ENCODE measurements at places on chromosomes 5 and 9.

- DNase-seq = peak; percentile 63
These were observed 140.3 kb downstream of the ROR2 start for GRCh38 chr9:91809581-91810285.

DNA sequence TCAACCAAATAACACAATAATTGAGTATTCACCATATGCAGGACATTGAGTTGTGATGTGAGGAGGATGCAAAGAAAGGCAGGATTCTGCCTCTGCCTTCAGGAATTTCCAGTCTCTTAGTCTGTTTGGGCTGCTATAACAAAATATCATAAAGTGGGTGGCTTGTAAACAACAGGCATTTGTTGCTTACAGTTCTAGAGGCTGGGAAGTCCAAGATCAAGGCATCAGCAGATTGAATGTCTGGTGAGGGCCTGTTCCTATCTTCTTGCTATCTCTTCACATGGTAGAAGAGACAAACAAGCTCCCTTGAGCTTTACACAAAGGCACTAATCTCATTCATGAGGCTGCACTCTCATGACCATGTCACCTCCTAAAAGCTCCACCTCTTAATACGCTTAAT is 360.7 kb downstream of the ARHGEF28 start:
- no peak for DNase-seq

GRCh38 chr9:137924169-137924568 is 46.6 kb downstream of the CACNA1B start:
- DNase-seq = no peak

- DNase-seq = no peak
These were observed 171.5 kb upstream of the PHYKPL start for GRCh38 chr5:178403956-178404600.

DNA sequence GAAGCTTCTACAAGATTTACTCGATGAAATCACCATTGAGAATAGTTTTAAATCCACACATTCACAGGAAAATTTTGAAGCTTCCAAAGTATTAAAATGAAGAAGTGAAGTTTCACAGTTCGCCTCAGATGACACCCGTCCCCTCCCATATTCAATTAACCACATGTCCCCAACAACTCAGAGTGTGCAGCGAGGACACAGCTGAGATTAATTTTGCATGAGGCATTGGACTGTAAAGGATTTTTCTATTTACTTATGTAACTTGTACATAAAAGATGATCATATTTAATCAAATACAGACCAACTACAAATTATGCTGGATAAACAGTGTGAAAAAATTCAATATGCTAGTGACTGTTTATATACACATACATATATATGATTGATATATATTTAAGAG is 84.7 kb upstream of the OLFM1 start:
- DNase-seq = no peak

DNA sequence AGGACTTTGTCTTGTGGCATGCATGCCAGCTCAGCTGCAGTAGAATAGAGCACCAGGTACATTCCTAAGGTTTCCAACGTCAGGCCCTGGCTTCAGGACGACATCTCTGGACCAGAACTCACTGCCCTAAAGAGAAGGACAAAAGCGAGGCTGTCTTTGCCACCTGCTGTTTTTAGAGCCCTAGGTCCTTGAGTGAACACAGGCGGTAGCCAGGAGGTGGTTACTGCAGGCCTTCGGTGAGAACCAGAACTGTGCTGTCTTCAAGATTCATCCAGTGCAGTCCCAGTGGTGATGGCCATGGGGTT is 288.9 kb upstream of the CDH18 start:
- no peak for DNase-seq

DNA sequence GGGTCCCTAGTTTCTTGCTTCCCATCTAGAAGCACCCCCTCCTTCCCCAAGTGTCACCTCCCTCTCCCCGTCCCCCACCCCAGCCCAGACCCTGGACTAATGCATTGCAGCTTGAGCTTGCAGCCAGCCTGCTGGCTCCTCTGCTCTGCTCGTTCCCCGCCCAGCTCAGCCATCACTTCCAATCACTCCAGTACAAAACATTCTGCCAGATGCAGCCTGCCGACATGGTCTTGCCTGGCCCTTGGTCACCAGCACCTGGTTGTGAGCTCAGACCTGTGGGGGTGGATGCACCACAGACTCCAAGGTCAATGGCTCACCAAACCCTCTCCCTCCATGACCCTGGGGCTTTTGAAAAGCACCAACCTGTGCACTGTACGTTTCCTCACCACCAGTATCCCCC is 172.9 kb upstream of the SMIM23 start:
- DNase-seq = no peak

GRCh38 chr9:109907400-109907799 is 127.4 kb downstream of the PALM2AKAP2 start:
- peak; percentile 18 for DNase-seq

DNA sequence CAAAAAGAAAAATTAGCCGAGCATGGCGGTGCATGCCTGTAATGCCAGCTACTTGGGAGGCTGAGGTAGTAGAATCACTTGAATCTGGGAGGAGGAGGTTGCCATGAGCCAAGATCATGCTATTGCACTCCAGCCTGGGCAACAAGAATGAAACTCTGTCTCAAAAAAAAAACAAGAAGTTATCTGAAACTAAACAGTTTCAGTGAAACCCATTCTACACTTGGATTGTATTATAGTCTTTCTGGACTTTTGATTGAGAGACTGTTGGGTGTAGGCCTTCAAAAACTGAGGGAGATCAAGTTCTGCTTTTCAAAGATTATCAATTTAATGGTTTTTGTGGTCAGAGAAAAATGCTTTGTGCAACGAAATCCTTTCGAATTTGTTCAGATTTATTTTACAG is 34.6 kb upstream of the SPINK5 start:
- no peak for DNase-seq

- no peak for DNase-seq
These were observed 66.2 kb upstream of the CLINT1 start for GRCh38 chr5:157924931-157925729.

DNA sequence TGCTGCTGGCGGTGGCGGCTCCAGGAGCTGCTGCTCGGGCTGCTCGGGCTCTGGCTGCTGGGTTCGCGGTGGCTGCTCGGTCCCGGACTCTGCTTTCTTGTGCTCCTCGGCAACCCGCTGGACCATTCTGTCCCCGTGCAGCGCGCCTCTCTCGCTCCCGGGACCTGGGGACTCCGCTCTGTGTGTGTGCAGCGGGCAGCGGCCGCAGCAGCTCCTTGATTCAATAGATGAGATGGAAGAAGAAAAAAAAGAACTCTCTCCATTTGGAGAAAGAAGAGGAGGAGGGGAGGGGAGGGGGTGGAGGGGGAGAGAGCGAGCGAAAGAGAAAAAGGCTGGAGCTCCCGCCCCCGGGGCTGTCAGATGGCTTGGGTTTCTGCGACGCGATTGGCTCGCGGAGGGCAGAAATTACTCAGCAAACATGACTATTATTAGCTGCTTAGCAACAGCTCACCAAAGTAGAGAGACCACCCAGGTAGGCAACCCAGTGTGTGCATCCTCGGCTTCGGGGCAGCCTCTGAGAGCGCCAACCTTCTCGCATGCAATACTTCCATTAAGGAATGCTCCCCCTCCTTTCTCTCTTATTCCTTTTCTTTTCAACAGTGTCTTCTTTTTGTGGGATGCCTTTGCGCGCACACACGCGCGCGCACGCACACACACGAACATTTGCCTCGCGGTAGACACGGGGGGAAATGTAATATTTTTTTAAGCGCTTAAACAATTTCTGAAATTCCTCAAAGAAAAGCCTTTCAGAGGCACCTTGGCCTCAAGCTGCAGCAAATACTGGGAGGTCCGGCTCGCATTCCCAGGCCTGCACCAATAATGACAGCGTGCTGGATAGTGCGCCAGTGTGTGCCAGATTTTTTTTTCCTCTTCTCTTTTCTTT is 7.6 kb downstream of the PTCH1 start:
- DNase-seq = peak; percentile 91

- DNase-seq = peak; percentile 95
These were observed 7.0 kb downstream of the ASS1 start for GRCh38 chr9:130451509-130452388.

DNA sequence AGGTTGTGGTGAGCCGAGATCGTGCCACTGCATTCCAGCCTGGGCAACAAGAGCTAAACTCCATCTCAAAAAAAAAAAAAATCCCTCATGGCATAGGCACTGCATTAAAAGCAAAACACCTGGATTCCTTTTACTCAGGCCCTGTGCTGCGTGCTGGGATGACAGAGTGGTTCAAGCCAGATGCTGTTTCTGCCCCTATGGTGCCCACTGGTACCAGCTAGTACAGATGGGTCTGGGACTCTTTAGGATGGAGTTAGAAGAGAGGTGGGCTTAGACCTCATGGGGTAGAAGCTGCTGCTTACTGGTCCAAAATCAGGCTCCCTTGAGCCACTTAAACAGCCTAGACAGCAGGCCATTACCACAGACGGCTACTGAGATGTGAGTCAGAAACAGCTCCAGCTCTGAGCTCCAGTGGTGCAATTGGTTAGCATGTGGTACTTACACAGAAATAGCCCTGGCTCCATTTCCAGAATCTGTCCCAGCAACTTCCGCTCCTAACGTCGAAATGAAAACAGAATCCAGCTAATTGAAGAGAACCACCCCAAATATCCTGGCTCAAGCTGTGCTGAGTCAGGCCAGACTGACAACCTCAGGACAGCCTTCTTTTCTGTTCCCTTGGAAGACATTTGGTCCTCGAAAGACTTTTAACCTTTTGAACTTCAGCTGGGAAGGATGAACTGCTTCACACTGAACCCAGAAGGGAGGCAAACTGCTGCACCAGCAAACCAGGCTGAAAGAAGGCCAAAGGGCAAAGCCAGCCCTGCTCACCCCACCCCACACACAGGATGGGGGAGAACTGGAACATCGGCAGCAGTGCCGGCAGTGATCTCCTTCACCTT is 15.5 kb downstream of the C5orf15 start:
- peak; percentile 98 for DNase-seq

DNA sequence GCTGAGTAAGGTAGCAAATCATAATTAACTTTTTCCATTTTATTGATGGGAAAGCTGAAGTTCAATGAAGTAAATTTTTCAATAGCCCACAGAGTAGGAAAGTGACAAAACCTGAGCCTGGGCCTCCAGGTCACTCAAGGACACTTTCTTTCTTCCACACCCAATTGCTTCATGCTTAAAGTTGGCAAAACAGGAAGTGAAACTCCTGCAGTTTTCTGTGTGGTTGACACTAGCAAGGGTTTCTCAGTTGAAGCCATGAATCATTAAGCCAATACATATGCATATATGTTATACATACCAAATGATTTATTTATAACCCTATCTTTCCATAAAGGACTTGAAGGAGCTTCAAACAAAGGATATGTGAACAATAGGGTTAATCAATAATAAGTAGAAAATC is 13.9 kb downstream of the TLR4 start:
- DNase-seq = no peak

DNA sequence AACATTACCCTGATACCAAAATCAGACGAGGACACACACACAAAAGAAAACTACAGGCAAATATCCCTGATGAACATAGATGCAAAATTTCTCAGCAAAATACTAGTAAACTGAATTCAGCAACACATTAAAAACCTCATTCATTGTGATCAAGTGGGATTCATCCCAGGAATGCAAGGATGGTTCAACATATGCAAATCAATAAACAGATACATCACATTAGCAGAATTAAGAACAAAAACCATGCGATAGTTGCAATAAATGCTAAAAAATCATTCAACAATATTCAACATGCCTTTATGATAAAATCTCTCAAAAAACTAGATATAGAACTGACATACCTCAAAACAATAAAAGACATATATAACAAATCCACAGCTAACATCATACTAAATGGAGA is 36.9 kb upstream of the TNPO1 start:
- DNase-seq = no peak

- no peak for DNase-seq
These were observed 137.6 kb downstream of the OLFM1 start for GRCh38 chr9:135224921-135225541.

- no peak for DNase-seq
These were observed 14.5 kb downstream of the BRD9 start for GRCh38 chr5:878125-878524.

DNA sequence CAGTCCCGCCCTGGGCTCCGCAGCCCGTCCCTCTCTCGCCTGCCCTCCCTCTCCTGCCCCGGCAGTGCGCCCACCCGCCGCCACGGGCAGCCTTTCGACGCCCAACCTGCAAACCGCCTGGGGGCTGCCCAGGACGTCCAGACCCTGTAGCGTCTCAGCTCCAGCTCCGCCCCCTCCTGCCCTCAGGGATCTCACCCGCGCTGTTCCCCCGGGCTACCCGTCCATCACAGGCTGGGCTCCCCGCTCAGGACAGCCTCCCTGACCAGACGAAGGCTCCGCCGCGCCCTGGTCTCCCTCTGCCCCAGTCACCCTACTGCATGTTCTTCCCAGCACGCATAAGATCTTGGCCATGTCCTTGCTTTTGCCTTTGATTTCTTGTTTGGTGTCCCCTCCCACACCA is 1.4 kb downstream of the RASGEF1C start:
- DNase-seq = no peak

DNA sequence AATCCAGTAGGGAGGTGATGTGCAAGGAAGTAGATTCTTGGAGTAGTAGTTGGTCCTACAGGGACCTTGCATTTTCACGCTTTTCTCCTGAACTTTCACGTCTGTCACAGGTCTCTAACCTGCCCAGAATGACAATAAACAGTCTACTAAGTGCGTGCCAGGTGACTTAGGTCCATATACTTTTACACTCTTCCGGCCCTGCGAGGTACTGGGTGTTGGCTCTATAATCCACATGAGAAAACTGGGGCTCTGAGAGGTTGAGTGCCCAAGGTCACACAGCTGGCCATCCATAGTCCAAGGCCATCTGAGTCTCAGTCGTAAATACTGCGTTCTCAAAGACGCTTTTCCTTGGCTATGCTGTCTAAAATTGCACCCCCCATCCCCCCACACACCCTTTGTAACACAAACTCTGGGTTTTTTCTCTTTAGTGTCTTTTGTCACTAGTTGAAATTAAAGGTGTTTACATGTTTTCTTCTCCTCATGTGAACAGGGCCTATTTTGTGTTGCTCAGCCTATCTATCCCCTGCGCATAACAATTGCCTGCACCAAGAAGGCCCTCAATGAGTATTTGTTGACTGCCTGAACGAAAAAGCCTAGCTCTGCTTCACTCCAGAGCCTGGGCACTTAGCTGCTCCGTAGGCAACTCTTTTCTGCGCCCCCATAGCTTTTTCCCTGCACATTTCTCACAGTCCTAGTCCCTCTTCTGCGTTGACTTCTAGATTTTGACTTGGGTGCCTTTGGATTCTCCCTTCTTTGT is 943 bp downstream of the SFXN1 start:
- no peak for DNase-seq

DNA sequence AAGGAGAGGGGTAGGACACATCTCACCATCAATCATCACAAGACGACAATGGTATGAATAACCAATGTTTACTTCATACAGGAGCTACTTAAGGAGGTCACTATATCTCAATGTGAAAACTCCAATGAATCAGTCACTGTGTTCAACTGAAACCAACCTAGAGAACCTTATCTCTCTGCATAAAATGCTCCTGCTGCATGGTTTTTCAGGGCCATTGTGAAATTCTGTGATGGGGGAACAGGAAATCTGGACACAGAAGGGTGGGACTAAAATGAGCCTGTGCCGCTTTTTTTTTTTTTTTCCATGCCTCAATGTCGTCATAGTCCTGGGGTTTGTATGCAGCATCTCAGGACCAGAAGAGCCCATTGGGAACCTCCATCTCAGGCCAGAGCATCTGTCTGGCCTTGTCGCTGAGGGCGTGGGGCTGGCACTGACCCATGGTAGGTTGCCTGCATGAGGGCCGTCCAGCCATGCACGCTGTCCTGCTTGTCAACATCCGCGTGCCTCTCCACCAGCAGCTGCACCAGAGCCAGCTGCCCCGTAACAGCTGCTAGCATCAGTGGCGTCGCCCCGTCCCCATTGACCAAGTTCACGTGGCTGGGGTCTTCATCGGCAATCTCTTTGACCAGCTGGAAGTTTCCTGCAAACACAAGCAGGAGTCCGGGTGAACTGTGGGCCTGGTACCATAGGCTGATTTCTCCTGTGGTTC is 12.7 kb downstream of the ANKS6 start:
- no peak for DNase-seq

Measured in fibroblast of lung (primary cell).